A549 treated with Hydrocortisone at 1 μM for 4 hours (cell line): ENCODE measurements at places on chromosomes 6 and 20. TPM values are rescaled to one million over a fixed set of nuclear protein-coding genes. Genes with fewer than 3 reads are reported as not detected.

Gene MYT1
- 0.08 to 0.35 TPM (median 0.15 TPM) in 5 replicates for total RNA-seq

Gene ME1
- total RNA-seq, result 35.4 to 44.0 TPM (median 38.4 TPM) in 5 replicates

Gene MMP24
- total RNA-seq, result 29.2 to 32.4 TPM (median 29.6 TPM) in 5 replicates

Gene SPTLC3
- total RNA-seq, result 0.01 to 0.12 TPM (median 0.09 TPM) in 3 of 5 replicates, not detected in the others

Gene IRF4
- total RNA-seq, result 0.25 to 0.51 TPM (median 0.25 TPM) in 5 replicates
